HTR-8/SVneo (cell line): ENCODE measurements at places on chromosomes 7 and 10.

- DNase-seq = no peak
Measured at GRCh38 chr10:6530211-6530840, 49.8 kb downstream of the PRKCQ start.

DNA sequence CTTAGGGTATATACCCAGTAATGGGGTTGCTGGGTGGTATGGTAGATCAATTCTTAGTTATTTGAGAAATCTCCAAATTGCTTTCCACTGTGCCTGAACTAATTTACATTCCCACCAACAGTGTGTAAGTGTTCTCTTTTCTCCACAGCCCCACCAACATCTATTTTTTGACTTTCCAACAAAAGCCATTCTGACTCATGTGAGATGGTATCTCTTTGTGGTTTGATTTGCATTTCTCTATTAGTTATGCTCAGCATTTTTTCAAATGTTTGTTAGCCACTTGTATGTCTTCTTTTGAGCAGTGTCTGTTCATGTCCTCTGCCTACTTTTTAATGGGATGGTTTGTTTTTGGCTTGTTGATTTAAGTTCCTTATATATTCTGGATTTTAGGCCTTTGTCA, 66.4 kb downstream of the MGAM2 start:
- no peak for DNase-seq

DNA sequence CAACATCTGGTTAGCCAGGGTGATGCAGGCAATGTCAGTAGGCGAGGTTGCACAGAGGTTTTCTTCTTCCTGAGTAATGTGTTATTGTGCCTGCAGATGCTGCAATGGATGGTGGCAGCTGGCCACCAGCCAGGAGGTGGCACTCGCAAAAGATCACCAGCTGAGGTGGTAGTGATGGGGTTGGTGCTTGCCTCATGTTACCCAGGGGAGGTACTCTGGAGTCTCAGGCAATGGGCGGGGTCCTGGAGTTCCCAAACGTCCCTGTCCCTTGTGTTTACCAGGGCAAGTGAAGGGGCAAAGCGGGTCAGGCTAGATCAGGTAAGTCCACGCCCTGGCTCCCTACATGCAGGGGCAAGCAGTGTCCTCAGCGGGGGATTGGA, 21.1 kb downstream of the CLRN3 start:
- no peak for DNase-seq

DNA sequence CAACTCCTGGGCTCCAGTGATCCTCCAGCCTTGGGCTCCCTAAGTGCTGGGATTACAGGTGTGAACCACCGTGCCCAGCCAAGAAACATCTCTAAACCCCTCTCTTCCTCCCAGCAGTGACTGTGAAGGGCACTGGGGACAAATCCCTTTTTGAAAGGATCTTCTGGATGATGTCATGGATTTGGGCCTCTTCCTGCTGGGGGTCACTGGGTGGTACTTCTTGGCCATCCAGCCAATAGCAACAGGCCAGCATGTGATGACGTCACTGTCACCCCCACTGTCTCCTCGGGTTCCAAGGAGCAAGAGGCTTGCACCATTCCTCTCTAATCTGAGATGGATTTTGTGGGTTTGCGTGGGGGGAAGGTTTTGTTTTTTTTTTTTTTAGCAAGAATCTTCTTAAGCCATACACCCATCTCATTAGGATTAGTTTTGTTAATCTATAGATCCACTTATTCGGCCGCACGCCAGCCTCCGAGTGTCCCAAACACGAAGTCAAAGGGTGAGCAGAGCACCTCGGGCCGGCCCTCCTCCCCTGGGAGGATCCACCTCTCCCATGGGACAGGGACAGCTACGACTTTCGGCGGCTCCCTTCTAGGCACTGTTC, 29.4 kb upstream of the TNRC18 start:
- peak; percentile 66 for DNase-seq

DNA sequence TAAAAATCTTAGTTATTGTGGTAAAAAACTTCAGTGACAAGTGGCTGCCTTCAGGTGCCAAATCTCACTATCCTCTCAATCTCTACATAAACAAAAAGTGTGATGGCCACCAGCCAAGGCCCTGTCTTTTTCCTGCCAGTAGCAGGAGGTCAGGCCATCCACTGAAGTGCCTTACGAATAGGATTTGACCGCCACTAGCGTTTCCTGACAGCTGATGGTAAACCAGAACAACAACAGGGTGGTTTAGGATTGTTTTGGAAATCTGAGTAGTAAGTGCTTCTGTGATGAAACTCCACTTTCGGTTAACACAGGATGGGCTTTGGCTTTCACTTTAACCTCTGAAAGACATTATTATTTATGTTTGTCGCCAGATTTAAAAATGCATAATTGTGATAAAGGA, 55.7 kb upstream of the OGDHL start:
- no peak for DNase-seq

- DNase-seq = no peak
Measured at GRCh38 chr7:46916581-46916980, 665.3 kb downstream of the TNS3 start.

DNA sequence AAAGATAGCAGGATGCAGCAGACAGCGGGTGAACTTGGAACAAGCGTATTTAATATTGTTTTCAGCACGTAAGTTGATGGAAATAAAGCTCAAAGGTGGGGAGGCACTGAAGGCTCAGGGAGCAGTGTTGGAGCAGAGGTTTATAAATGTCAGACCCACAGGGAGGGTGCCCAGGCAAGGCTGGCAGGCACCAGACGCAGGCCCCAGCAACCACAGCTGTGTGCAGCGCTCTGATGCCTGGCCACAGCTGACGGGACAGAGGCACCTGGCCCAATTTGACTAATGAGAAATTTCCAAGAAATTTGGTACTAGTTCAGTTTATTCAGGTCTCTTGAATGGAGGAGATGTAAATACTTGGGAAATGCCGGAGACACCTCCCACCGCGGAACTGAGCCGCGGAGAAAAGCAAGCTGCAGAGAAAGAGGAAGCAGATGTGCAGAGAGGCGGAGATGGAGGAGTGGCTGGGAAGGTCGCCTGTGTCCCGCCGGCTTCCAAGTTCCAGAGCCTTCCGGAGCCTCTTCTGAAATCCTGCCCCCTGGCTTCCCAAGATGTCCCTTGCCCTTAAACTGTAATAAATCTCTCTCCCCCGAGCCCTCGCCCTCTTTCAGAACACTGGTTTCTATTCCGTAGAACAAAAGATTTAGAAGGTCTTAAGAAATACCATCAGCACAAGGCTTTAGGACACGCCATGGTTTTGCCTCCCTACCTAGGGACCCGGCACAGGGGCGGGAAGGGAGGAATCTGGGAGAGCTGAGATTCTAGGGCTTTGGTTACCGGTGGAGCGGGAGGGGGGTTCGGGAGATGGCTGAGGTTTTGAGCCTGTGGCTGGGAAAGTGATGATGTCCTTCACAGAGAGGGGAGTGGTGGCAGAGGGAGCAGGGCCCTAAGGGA, 38.4 kb upstream of the PLXNA4 start:
- no peak for DNase-seq

DNA sequence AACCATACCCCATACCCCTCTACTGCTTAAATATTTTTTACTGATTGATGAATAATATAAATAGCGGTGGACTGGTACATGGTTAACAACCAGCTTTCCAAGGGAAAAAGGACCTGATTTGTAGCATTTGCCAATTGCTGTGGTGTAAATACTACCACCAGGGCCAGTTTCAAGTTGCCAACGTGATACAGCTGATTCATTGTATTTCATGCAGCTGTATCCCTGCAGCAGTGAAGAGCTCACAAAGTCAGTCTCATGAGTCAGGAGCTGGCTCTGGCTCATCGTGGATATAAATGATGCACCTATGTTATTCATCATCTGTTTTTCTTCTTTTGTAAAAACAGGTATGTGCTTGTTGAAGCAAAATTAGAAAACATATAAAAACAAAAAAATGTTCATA, 15.2 kb downstream of the CALML5 start:
- DNase-seq = no peak

DNA sequence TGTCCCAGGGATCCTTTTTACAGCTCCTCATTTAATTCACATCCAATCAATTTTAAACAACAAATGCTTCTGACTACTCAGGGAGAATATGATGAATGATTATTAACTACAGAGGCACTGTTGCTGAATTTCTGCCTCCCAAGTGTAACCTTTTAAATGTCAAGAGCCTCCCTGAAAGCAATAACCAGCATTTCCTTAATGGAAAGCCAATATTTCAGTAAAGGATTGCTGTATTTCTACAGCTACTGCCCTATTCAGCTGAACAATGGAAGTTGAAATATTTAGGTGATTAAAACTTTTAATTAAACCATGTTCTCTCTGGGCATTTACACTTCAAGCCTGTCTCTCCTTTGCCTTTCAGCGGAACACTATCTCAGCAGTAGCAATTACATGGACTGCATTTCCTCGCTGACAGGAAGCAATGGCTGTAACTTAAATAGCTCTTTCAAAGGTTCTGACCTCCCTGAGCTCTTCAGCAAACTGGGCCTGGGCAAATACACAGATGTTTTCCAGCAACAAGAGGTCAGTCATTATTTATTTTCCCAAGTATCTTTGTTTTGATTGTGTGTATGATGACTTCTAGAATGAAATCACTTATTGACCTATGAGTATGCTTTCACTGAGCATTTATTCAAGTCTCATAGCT, 304.7 kb downstream of the BICC1 start:
- no peak for DNase-seq

DNA sequence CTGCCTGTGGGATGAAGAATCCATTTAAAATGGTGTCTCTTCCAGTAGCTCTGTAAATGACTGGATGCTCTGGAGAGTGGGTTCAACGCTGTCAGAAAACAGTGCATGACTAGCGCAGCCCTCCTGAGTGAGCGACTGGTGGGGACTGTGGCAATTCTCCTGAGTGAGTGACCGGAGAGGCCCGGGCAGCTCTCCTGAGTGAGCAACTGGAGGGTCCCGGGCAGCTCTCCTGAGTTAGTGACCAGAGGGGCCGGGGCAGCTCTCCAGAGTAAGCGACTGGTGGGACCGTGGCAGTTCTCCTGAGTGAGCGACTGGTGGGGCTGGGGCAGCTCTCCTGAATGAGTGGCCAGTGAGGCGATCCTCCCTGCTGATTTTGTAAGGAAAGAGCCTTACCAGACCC, 85.5 kb downstream of the WDR37 start:
- DNase-seq = no peak

DNA sequence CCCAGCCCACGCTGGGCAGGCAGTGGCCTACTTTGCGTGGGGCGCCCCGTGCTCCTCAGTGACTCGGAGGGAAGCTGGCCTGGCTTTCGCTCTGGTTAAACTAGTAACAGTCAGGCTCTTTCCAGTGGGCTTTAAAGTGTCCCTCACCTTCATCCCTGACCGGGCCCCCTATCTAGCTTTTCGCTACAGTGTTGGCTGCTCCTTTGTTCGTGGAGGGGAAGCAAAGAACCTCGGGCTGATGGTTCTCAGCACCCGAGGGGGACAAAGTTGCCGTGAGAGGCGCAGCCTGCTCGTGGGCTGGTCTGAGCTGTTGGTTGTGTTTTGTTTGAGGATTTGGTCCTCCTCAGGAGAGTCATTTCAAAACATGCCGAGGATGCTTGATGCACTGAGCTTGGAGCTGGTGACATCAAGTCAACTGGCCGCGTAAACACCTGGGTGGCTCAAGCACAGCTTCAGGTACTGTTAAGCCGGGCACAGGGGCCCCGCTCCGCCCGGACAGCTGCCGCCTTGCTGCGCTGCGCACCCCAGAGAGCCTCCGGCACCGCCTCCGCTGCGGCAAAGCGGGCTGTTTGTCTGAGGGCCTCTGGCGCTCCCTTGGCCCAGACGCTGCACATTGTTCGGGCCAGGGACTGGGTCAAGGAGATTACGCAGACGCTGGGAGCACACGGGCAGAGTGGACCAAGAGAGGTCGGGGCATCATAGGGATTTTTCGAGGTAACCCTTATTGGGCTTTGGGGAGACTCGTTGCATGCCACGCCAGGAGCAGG, 1.6 kb downstream of the DLX6 start:
- no peak for DNase-seq

DNA sequence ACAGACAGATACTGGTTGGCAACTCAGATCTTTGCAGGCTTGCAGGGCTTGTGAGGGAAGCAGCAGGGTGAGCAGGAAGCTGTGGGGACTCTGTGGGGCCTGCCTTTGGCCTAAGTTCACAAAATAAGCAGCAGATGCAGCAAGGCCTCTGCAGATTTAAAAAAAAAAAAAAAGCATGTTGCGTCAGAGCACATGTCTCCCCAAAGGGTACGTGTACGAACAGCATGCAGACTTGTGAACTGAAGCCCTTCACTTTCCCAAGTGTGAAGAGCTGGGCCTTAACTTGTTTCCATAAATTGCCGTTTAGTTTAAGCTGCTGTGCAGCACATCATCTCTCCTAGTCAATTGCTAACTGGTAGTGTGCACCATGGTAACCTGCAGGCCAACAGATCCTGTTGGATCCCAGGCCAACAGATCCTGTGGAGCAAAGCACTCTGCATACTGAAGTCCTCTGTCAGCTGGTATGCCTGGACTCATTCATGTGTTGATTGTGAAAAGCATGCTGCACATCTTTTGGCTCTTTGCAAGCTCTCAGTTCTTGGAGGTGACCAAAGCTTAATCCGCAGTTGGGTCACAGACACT, 10.8 kb upstream of the XPNPEP1 start:
- no peak for DNase-seq

DNA sequence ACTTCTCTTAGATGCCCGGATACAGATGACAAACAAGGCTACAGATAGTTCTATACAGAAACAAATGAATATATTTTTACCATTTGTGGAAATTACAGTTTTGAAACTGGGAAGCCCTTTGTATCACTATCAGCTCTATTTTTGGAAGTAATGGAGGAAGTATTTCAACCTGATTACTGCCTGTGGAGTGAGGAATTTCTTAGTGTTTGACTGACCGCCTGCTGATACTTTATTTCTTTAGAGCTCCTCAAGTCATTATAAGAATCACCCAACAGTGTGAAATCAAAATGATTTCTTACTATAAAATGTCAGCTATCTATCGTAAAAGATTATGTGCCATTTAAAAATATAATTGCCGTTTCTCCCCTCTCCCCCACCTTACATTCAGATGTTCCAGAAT, 290.9 kb downstream of the SDK1 start:
- DNase-seq = no peak

DNA sequence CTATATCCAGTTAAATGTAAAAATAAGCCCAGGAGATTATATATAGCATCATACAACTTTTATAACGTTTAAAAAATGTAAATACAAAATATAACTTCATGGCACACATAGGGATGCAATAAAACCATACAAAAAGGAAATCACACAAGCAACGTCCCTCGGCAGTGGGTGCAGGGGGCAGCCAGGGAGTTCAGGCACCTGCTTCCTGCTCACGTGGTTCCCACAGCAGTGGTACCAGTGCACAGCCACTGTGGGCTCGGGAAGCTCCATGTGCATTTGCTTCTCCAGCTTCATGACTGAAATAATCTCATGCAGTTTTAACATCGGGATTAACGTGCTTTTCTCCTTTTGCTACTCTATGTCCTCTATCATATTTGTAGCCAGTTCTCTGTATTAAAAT, 255.5 kb upstream of the CXCL12 start:
- DNase-seq = no peak
